ENCODE measurements at places on chromosomes 7 and 10.

DNA sequence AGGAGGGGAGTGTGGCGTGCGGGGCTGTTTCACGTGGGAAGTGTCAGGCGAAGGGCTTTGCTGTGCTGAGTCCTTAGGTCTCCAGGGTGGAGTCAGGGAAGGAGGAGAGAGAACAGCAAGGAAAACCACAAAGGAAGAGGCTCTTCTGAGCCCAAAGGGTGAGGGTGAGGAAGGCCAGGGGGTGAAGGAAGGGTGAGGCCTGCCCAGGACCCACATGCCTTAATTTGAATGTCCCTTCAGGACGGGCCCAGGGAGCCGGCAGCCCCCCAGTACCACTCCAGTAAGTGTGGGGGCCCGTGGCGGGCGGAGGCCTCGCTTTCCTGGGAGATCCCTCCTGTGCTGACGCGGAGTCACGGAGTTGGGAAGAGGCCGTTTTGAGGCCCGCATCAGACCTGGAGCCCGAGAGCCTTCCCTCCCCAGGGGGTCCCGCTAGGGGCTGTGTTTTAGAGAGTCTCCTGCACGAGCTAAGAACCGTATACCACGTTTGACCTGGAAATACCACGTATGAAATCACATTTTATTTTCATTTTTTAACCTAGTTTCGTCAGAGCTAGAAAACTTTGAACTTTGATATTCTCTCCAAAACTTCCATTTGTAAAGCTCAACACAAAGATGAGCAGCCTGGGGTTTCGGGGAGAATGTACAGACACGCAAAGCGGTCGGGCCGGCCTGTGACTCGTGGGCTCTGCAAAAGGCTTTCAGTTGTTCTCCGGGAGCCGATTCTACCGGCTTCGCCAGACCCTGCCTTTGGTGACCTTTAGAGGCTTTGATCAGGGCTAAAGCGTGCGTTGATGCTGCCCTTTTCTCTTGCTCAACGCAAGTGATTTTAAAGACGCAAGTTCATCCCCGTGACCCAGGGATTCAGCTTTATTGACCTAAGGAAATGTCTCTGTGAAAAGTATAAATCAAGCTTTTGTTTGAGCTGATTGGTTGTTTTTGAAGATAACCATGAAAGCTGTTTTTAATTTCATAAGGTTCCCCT lies 23.6 kb upstream of the TTYH3 start:
- no peak for DNase-seq

- no peak for DNase-seq
Measured at GRCh38 chr7:124411796-124412195, 353.8 kb downstream of the GPR37 start.

DNA sequence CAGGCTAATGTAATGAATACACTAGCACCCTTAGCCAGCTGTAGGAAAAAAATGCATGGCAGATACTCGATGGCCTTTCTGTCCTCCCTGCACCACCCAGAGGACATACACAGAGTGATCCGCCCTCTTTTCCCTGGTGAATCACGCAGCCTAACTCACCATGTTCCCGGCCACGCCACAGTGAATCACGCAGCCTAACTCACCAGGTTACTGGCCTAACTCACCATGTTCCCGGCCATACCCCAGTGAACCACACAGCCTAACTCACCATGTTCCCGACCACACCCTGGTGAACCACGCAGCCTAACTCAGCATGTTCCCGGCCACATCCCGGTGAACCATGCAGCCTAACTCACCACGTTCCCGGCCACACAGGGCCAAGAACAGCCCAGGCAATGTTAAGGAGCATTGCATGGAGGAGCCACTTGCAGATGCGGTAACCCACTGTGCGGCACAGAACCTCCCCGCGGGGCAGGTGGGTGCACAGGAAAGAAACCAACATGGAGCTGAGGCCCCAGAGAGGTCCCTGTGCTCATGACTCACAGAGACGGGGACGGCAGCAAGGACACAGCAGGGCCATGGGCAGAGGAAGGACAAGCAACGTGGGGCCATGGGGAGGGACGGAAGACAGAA lies 508.5 kb downstream of the DNAJB6 start:
- DNase-seq, result no peak

DNA sequence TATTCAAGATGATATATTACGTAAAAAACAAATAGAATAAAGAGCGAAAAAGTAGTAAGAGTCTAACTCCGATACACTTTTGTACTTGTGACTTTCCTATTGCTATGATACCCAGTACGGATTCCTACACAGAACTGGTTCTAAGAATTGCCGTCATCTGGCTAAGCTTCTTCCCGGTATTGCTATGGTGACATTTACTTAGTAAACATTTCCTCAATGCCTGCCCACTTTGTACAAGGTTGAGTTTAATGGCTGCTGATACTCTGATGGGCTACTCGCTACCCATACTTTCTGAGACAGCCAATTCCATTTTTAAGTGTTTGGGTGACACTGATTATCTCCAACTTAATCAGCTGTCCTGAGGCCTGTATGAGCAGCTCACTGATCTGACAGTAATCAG lies 55.6 kb downstream of the OSBPL3 start:
- no peak for DNase-seq

GRCh38 chr10:88200312-88201032 lies 337.0 kb downstream of the PTEN start:
- DNase-seq, result no peak

GRCh38 chr10:42776681-42777080 lies 5.9 kb upstream of the BMS1 start:
- no peak for DNase-seq

GRCh38 chr7:76011442-76011861 lies 17.1 kb upstream of the TMEM120A start:
- DNase-seq, result no peak

GRCh38 chr10:129024046-129024445 lies 443.0 kb upstream of the MGMT start:
- DNase-seq, result no peak

GRCh38 chr7:48130658-48131108 lies 40.6 kb upstream of the ABCA13 start:
- DNase-seq, result no peak

- DNase-seq, result no peak
Measured at GRCh38 chr7:13151978-13152377, 464.5 kb downstream of the ARL4A start.

- no peak for DNase-seq
Measured at GRCh38 chr7:154304740-154305700, 252.8 kb downstream of the DPP6 start.

DNA sequence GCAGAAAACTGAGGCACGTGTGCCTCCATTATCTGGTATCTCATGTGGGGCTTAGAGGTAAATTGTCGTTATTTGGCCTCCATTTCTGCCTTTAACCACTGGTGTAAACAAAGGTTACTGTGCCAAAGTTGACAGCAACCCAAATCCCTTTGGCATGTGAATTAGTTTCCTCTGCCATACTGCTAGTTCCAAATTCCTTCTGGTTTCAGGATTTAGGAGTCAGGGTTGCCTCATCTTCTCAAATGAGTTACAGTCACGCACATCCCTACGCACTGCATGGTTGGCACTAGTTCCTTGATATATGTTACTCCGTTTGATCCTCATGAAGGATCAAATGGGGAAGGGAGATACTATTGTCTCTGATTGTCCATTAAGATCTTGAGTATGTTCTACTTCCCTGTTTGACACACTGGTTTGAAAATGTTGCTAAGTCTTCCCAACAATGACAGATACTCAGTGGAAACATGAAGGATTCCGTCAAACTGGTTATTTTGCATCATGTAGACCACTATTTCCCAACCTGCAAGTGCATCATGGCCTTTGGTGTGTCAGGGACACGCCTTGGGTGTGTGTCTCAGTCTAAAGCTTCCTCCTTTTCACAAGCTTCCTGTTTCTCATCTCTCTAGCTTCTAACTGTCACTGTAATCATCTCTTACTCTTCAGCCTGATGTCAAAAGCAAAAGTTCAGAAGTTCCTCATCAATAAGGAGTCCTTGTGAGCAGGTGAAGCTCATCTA lies at the start of gene LIPN:
TSS of gene LIPN (plus strand) at position 655 of the 736 bp plus-strand sequence. CDS start 1,386 bp downstream, outside the sequence.
- DNase-seq, result no peak

DNA sequence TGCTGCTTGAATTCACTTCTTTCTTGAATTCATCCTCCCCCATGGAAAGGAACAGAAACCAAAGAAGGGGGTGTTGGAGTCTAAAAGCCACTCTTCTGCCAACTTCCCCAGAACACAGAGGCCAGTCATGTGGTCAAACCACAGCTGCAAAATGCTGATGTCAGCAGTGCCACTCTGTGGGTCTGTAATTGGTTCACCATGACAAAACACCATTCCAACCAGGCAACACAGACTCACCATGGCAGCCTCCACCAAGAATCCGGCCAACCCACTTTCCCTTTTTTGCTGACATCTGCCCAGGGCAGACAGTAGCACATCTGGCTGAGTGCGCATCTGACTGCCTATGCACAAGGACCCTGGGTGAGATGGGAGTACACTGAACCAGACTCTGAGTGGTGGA lies 16.8 kb downstream of the OSBPL3 start:
- DNase-seq, result no peak

DNA sequence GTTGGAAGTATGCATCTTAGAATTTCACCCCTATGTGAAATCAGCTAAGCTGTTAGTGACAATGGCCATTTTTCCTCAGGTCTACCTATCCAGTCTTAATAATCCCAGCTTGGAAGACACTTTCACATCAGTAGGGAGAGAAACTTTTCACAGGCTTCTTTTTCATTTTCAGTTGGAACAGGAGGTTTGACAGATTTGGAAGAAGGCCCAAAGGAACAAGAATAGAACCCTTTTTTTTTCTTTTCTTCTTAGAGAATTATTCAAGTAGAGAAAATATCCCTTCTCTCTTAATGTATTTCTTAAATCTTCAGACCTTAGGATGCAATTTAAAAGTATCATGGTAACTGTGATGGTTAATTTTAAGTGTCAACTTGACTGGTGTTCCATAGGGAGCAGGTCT lies 410.5 kb upstream of the C7orf33 start:
- DNase-seq, result no peak

- DNase-seq, result no peak
Measured at GRCh38 chr7:108367946-108368345, 88.3 kb downstream of the NRCAM start.

DNA sequence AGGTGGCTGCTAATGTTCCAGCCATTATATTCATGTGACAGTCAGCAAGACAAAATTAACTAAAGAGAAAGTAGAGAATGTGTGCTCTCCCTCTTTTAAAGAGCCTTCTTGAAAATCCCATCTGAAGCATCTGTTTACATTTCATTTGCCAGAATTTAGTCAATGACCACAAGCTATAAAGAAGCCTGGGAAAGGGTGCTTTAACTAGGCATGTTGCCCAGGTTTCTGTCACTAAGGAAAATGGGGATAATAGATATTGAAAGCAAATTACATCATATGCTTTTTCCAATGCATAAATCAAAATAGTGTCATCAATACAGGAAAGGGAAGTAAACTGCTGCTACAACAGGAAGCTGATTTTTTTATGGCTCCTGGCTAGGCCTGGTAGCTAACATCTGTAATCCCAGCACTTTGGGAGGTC lies 67.7 kb downstream of the ELAPOR2 start:
- no peak for DNase-seq

- no peak for DNase-seq
Measured at GRCh38 chr10:103874730-103875129, 19.4 kb upstream of the SH3PXD2A start.

Measured in stimulated activated CD4-positive, alpha-beta T cell treated with anti-CD3 and anti-CD28 coated beads, Interleukin-1b, Interleukin-23, amount 100 ng/mL, for 1 hour (primary cell).